ENCODE measurements at places on chromosomes 11 and 22.

GRCh38 chr11:73521621-73522020, 76.3 kb downstream of the FAM168A start:
- DNase-seq = no peak

DNA sequence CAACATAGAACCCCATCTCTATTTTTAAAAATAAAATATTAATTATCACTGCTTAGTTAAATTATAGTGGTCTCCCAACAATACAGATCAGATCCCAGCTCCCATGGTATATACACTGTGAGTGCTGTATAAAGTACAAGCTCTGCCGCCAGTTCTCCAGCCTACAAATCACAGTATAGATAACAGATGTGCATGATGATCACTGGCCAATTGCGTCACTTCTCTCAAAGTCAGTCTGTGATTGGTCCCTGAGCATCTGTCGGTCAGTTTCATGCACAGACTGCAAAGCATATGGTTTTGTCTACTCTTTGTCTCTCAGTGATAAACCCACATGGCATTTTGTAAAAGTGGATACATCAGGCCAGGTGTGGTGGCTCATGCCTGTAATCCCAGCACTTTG, 15.7 kb downstream of the PPARA start:
- DNase-seq = no peak

DNA sequence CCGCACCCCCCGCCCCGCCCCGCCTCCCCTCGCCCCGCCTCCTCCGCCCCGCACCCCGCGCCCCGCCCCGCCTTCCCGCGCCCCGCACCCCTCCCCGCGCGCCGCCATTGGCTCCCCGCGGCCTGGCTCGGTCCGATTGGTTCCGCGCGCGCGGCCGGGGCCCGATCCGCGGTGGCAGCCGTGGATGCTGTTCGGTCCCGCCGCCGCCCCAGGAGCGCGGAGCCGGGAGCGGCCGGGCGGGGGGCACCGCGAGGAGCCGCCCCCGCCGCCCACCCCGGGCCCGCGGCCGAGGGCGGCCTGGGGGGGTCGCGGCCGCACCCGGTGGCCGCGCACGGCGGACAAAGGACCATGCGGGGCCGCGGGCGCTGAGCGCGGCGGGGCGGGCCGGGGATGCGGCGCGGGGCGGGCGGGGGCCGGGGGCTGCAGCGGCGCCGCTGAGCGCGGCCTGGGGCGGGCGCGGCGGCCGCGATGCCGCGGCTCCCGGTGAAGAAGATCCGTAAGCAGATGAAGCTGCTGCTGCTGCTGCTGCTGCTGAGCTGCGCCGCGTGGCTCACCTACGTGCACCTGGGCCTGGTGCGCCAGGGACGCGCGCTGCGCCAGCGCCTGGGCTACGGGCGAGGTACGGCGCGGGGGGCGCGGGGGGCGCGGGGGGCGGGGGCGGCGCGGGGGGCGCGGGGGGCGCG, at the start of gene B4GALNT4:
Gene B4GALNT4 (plus strand): TSS at position 164 of the 683 bp plus-strand sequence. CDS start 305 bp downstream, at position 469.
- peak; percentile 27 for DNase-seq

DNA sequence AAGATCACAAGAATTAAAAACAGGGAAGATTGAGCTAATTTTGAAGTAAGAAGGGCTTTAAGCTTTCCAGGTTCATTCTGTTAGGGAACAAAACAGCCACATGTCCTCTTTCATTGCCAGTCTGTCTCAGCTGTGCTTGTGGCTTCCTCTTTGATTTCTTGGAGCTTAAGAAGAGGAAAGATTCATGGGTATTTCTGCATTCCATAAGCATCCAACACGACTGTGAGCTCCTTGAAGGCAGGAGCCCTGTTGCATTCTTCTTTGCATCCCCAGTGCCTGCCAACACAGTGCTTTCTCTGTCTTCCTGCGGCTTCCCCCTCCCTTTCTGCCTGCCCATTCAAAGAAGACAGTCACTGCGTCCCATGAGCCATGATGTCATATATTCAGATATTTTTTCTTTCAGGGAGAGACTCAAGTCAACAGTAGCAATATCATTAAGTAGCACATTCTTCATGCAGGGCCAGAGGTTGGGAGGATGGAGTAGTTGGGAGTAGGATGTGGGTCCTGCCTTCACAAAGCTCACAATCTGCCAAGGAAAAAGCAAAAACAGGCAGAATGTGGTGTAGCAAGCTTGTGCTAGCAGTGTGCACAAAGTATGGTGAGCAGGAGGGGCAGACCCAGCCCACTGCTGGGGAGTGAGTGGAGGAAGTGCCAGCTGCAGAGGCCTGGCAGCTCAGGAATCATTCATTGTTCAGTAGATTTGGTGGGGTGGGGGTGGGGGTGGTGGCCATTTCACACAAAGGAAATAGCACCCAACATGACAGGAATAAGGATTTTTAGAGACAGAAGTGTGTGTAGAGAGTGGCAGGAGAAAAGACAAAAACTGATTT, 162.1 kb upstream of the RASSF10 start:
- no peak for DNase-seq

All from NCI-H1105 treated with DMSO at 0.1 percent for 48 hours (cell line).